ENCODE measurements at places on chromosomes 12 and 14.
A peak's percentile ranks its signal among the peaks of the same experiment; 100 is the strongest.

DNA sequence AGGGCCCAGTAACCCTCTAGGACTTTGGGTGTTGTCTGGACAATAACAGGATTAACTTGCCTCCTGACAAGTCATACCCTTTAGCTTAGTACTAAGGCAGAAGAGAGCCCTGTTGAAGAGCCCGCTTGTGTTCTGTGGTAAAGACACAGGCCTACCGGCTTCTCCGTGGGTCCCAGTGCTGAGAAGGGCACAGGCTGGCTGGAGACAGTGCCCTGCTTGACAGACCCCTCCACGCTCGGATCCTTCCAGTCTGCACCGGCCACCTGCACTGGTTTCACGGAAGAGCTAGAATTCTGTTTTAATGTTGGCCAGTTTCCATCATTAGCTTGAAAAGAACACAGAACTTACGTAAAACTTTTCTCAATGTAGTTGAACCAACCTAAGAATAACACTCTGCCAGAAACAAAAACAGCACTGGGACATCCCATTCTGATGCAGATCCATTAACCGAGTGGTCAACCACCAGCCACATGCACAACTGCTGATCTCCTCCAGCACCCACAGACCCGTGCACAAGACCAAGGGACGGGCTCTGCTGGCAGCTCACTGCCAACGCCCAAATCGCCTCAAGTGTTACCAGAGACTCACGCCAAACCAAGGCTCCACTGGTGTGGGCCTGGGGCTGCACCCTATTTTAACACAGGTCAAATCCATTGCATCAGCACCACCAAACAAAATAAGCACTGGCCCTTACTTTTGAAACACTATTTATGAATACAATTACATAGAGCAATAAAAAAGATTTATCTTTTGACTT lies 27.1 kb downstream of the ZFYVE21 start:
- no peak for DNase-seq

DNA sequence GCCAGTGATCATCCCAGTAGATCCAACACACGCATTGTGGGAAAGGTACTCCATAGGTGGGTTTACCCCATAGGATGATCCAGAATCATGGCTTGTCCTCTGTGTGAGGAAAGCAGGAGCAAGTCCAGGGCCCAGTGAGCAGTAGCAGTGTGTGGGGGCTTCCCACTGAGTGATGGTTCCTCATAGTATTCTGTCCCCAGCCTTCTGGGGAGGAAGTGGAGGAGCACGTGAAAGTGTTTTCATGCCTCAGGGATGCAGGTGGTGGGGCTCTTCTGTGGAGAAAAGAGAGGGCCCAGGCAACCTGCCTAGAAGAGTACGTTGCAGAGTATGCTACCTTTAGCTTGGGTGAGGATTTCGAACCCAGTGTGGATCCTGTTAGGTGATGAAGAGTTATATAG lies 56.5 kb downstream of the SUSD6 start:
- DNase-seq, result no peak

- no peak for DNase-seq
Measured at GRCh38 chr12:98579347-98579746, 14.1 kb upstream of the SLC25A3 start.

DNA sequence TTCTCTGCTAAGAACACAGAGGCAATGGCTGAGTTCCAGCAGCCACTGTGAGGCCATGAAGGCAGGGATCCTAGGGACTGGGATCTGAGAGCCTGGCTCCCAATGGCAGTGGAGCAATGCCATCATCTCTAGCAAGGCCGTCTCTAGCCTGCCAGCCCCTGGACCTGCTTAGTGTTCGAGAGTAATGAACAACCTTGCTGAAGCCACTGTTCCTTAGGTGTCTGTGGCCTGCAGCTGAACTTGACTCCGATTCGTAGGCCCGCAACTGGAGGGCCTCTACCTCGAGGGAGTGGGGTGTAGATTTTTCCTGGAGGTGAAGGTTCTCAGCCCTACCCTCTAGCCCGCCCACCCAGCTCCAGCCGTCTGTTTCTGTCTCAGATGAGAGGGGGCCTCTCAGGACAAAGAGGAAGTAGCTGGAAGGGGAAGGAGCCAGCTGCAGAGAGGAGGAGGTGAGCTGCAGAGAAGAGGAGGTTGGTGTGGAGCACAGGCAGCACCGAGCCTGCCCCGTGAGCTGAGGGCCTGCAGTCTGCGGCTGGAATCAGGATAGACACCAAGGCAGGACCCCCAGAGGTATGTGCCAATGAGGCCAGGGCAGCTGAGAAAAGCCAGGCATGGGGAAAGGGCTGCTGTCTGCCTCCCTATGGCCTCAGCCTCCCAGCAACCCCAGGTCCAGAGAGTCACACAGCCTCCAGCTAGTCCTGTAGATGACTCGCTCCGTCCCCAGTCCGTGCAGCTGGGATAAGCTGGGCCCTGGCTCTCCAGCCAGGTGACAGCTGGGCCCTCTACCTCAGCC lies at the start of gene PLD4:
Gene PLD4, plus strand, starts transcription at position 459 of the 793 bp plus-strand sequence. CDS start 2,262 bp downstream, outside the sequence.
- no peak for DNase-seq

DNA sequence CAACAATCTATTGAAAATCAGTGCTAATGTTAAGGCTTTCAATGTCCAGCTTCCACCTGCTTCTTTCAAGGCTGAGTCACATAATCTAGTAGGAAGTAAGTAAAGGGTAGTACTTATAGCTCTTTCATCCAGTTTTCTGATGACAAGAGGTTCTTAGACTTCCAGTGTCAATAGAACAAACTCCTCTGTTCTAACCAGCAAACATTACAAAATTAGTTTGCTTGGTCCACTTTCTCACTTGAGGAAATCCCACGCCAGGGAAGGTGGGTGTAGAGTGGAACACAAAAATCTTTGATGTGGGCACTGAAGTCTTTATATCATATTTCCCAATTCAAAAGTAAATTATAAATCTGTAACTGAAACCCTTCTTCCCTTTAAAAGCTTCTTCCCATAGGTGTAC lies 2.6 kb downstream of the NPC2 start:
- DNase-seq, result no peak

DNA sequence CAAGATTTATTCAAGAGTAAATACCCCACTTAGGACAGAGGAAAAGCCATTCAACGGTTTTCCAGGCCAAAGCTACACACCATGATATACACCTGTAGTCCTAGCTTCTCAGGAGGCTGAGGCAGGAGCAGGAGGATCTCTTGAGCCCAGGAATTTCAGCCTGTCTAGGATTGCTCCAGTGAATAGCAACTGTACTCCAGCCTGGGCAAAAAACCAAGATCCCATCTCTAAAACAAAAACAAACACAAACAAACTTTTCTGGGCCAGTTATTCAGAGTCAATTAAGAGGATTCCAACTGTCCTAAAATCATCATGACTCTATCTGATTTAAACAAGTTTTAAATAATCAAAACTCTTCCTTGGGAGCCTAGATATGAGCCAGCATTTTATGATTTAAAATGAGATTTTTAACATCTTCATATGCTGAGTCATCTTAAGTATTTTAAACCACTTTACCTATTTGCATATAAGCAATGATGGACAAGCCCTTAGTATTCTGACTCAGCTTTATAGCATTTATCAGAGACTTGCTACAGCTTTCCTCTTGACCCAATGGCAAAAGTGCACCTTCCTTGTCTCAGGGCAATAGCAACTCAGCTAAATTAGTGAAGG lies 77.1 kb downstream of the KCNMB4 start:
- peak; percentile 58 for DNase-seq

GRCh38 chr14:99966912-99967311 lies 98.3 kb upstream of the EVL start:
- DNase-seq, result no peak

DNA sequence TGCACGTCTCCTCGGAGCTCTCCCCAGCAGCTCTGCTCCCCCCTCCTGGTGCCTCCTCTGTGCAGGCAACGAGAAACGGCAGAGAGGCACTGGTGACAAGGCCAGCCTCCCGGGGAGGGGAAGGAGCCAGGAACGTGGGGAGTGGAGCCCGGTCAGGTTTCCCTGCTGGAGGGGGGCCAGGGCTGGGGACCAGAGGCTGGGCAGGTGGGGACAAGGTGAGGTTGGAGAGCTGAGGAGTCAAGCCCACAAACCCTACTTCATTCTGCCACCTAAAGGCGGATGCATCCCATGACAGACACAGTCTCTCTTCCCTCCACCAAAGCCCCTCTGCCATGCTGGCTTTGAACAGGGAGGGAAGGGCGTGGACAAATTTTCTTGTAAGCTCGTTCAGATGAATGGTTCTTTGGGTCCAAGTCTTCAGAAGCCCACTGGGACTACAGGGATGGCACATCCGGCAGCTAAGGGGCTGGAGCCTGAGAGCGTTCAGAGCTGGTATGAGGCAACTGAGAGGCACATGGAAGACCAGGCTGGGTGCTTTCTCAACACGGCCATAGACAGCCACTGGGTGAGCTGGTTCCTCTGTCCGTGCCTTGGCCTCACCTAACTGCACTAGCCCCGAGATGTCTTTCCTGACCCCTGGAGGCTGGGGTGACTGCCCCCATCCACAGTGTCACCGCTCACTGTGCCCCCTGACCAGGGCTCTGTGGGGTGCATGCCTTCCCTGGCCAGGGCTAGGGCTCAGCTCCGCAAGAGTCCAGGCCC lies 105.9 kb downstream of the RBM19 start:
- DNase-seq, result no peak

DNA sequence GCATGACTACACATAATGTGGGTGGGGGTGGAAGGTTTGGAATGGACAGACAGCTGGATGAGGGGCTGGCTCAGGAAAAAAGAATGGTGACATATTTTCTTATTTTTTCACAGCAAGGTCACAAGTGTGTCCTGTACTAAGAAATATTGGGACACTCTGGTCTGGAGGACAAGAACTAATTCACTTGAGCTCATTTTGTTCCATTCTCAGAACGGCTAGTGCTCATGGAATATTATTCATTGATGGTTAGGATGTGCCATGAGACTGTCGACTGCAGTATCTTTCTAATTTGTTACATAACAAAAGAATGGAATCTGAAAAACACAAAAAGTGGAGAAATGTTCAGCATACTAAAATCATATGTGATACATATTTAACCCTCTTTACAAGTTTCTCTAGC lies 149.5 kb downstream of the BMP4 start:
- DNase-seq, result no peak

GRCh38 chr12:28036940-28037339 lies 64.4 kb upstream of the PTHLH start:
- DNase-seq, result no peak

- no peak for DNase-seq
Measured at GRCh38 chr12:44570036-44570583, 306.0 kb downstream of the NELL2 start.

- peak; percentile 95 for DNase-seq
Measured at GRCh38 chr12:7092229-7092985, at the start of gene C1R. C1R (minus strand) TSS chr12:7092445; CDS start chr12:7092388, 57 bp downstream.

DNA sequence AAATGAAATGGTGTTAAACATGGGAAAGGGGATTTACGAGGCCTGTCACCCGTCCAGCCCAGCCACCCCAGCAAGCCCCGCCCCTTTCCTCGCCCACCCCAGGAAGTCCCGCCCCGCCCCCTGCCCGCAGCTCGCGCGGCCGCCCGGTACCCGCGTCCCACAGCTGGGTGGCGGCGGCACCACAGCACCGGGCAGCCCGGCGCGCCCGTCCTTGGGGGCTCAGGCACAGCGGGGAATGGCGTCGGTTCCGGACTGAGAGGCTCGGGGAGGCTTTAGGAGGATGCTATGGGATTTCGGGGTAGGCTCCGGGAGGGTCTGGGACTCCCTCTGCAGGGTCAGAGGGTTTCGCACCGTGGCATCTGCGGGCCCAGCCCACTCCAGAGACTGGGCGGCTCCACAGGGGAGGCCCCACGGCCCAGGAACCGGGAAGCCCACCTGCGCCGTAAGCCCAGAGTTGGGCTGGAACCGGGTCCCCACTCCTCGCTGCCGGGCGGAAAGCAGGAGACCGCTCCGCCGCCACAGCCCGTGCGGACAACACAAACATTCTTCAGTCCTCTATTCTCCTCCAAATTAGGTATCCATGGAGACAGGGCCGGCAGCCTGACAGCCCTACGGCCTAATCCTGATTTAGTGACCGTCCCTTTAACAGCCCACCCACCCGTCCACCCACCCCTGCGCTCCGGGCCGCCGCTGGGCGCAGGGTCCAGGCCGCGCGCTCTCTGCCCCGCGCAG lies 1.4 kb downstream of the FIGNL2 start:
- DNase-seq, result no peak

DNA sequence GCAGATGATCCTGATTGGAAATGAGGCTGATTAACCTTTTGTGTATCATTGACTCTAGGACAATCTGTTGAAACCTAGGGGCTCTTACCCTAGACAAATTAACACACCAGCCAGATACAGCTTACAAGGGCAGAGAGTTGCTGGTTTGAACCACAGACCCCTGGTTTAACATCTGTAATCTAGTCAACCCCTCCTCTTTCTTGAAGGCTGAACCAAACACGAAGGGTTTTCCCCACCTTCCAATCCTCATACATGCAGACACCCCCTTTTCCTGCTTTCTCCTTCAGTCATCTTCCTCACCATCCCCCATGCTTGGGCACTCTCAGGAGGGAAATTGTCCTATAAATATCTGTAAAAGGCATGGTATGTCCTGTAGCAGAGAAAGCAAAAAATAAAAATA lies 126.0 kb upstream of the HIF1A start:
- DNase-seq, result no peak

DNA sequence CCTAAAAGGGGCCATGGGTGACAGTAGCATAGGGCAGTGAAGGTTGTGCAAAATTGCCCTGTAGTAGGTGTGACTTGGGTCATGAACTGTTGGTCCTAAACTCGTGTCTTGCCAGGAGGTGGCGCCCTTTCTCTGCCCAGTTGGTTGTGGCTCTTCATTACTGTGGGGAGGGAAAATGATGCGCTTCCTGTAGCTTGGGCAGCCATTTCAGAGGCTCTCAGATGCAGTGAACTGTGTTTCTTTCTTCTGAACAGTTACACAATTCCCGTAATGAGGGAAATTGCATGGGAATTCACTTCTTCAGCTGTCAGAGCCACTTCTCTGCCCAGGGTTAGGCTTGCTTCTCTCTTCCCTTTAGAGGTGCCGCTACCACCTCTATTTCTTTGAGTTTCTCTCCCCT lies 148.1 kb upstream of the NRXN3 start:
- peak; percentile 58 for DNase-seq

GRCh38 chr12:131390412-131391334 lies 320.2 kb upstream of the SFSWAP start:
- no peak for DNase-seq

GRCh38 chr14:63692310-63693020 lies 35.4 kb downstream of the SGPP1 start:
- DNase-seq, result no peak
